Fibroblast of lung (primary cell): ENCODE measurements at places on chromosomes 16 and 17. TPM values are rescaled to one million over a fixed set of nuclear protein-coding genes. Genes with fewer than 3 reads are reported as not detected.

KRT33A gene
- not detected in 2 replicates for polyA plus RNA-seq

RAB11FIP4 gene
- 0.14 and 0.16 TPM in 2 replicates for polyA plus RNA-seq

CLDN9 gene
- polyA plus RNA-seq: not detected in 2 replicates

RNF151 gene
- not detected in 2 replicates for polyA plus RNA-seq

HEXD gene
- 5.0 and 6.4 TPM in 2 replicates for polyA plus RNA-seq

CPHXL2 gene
- not detected in 2 replicates for polyA plus RNA-seq

CMTM1 gene
- 0.87 and 0.99 TPM in 2 replicates for polyA plus RNA-seq

CA5A gene
- not detected in 2 replicates for polyA plus RNA-seq

MPDU1 gene
- 107 and 172 TPM in 2 replicates for polyA plus RNA-seq

FLII gene
- polyA plus RNA-seq: 199 and 313 TPM in 2 replicates

TEFM gene
- 10.7 and 10.9 TPM in 2 replicates for polyA plus RNA-seq

HSD11B2 gene
- 0.09 and 0.15 TPM in 2 replicates for polyA plus RNA-seq

KRTAP3-3 gene
- not detected in 2 replicates for polyA plus RNA-seq

TTYH2 gene
- 0.75 and 1.2 TPM in 2 replicates for polyA plus RNA-seq

EVI2B gene
- 0.68 and 3.4 TPM in 2 replicates for polyA plus RNA-seq

SOX9 gene
- 3.1 and 12.5 TPM in 2 replicates for polyA plus RNA-seq

RAB37 gene
- polyA plus RNA-seq: 0.08 and 0.65 TPM in 2 replicates

NGFR gene
- 0.05 and 0.14 TPM in 2 replicates for polyA plus RNA-seq

PRSS27 gene
- polyA plus RNA-seq: 0.16 and 0.24 TPM in 2 replicates

TPSD1 gene
- polyA plus RNA-seq: not detected in 2 replicates

TBC1D3 gene
- polyA plus RNA-seq: not detected in 2 replicates

MYH11 gene
- 1.3 and 1.9 TPM in 2 replicates for polyA plus RNA-seq

SALL1 gene
- 0.10 and 0.14 TPM in 2 replicates for polyA plus RNA-seq

NTN3 gene
- 0.08 TPM in 2 replicates for polyA plus RNA-seq

CACNG1 gene
- polyA plus RNA-seq: not detected in 2 replicates

TP53TG3D gene
- polyA plus RNA-seq: 0.07 and 0.28 TPM in 2 replicates

WFDC1 gene
- polyA plus RNA-seq: 4.7 and 32.1 TPM in 2 replicates

TBC1D3G gene
- not detected in 2 replicates for polyA plus RNA-seq

RTN4RL1 gene
- polyA plus RNA-seq: 0.14 and 0.39 TPM in 2 replicates

NHERF1 gene
- polyA plus RNA-seq: 13.9 and 29.7 TPM in 2 replicates

ENPP7 gene
- polyA plus RNA-seq: not detected in 2 replicates

FAM83G gene
- 2.4 and 4.4 TPM in 2 replicates for polyA plus RNA-seq

NPIPB8 gene
- polyA plus RNA-seq: not detected in 2 replicates

TP53TG3B gene
- polyA plus RNA-seq: not detected in 2 replicates

MAPK7 gene
- 12.8 and 13.8 TPM in 2 replicates for polyA plus RNA-seq

TBX6 gene
- not detected in 2 replicates for polyA plus RNA-seq

HP gene
- not detected in 2 replicates for polyA plus RNA-seq

ZNF624 gene
- 1.5 and 3.0 TPM in 2 replicates for polyA plus RNA-seq

HEATR9 gene
- polyA plus RNA-seq: not detected in 2 replicates
